ENCODE measurements at places on chromosomes 16 and 17.
A peak's percentile ranks its signal among the peaks of the same experiment; 100 is the strongest.

GRCh38 chr17:66468241-66469087 lies 166.1 kb downstream of the PRKCA start:
- DNase-seq, result no peak

GRCh38 chr17:74957935-74958740 lies 14.4 kb downstream of the HID1 start:
- DNase-seq, result peak; percentile 94

DNA sequence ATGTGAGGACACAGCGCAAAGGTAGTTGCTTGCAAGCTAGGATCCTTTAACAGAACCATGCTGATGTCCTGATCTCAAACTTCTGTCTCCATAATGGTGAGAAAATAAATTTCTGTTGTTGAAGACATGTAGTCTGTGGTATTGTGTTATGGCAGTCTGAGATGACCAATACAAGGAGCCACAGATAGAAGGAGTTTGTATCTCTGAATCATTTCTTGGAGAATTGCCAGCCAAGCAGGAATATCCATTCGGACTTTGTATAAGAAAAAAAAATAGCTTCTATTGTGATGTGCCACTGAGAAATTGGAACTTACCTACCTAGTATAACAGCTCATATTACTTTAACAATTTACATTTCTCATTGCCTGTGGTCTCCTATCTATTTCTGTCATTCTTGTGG lies 447.6 kb upstream of the CA10 start:
- no peak for DNase-seq

GRCh38 chr16:79848719-79849118 lies 248.2 kb upstream of the MAF start:
- DNase-seq, result no peak

GRCh38 chr16:30949650-30950515 lies 1.0 kb downstream of the ORAI3 start:
- peak; percentile 83 for DNase-seq

DNA sequence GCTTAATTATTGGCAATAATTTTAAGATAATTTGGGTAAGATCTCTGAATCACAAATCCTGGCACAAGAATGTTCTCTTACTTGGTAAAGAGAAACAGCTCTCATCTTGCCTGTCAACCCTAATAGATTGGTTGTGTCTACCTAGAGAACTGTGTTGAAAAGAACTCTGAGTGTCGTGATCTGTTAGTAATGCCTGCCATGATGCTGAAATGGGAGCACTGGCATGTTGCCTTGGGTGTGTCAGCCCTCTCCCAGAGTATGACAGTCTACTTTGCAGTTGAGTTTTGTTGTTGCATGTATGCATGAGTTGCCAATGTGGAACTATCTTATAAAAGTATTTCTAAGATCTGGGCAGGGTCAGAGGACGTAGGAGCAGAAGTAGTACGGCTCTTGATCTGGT lies 221.4 kb downstream of the MAF start:
- no peak for DNase-seq

DNA sequence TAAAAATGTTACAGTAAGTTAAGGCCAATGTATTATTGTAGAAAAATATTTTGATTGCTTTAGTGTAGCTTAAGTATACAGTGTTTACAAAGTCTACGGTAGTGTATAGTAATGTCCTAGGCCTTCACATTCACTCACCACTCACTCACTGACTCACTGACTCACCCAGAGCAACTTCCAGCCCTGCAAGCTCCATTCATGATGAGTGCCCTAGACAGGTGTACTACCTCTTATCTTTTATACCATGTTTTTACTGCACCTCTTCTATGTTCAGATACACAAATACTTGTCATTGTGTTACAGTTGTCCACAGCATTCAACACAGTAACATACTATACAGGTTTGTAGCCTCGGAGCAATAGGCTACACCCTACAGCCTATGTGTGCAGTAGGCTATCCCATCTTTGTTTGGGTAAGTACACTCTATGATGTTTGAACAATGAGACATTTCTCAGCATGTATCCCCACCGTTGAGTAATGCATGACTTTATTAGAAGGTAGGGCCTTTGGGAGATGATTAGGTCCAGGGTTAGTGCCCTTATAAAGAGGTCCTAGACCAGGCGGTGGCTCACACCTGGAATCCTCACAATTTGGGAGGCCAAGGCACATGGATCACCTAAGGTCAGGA lies 117.8 kb downstream of the SLC39A11 start:
- DNase-seq, result no peak

DNA sequence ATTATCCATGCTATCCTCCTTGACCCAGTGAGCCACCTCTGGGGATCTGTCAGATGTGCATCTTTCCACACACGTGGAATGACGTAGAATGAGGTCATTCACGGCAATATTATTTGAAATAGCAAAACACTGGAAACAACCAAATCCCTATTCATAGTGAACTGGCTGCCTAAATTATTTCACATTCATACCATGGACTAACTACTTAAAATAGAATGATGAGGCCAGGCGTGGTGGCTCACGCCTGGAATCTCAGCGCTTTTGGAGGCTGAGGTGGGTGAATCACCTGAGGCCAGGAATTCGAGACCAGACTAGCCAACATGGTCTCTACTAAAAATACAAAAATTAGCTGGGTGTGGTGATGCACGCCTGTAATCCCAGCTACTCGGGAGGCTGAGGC lies 75.5 kb downstream of the RAP1GAP2 start:
- no peak for DNase-seq

GRCh38 chr16:2739625-2740430 lies 12.6 kb upstream of the SRRM2 start:
- DNase-seq, result no peak

- no peak for DNase-seq
These were observed 28.5 kb upstream of the C17orf107 start for GRCh38 chr17:4870855-4871254.

- no peak for DNase-seq
These were observed 51.6 kb downstream of the PRKCA start for GRCh38 chr17:66353937-66354401.

GRCh38 chr16:70472786-70473433 lies 18.5 kb downstream of the FCSK start:
- DNase-seq, result no peak

- DNase-seq, result no peak
These were observed 251.9 kb downstream of the IRX3 start for GRCh38 chr16:54034684-54035083.

DNA sequence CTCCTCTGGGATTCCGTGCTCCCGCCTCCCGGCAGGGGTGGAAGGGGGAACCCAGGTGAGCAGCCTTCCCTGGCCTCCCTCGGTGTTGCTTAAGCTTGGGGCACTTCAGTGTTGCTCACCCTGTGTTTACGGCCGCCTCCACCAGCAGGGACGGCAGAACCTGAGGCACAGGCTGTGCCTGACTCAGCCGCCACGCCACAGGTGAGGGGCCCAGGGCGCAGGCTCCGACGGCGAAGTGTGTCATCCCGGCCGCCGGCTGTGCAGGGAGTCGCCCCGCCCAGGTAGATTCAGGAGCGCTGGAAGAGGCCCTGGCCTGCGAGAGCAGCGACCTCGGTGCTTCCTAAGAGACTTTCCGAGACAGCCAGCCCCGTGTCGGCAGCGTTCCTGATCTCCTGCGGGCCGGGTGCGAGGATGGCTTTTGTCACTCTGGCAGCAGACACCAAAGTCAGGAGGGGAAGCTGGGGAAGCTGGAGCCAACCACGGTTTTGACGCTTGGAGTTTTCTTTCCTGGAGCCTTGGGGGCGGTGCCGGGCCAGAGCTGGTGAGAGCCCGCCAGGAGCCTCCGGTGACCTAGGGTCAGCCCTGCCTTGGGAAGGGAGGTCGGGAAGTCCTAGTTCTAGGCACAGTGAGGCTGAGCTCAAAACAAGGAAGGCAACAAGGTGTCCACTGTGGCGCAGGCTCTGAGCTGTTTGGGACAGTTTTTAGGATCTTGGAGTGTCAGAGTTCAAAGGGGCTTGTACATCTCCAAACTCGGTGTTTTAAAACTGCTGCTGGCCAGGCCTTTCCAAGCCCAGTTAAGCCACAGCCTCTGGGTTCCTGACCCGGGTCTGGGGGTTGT lies 2.1 kb downstream of the GSE1 start:
- peak; percentile 66 for DNase-seq

- no peak for DNase-seq
These were observed 27.8 kb upstream of the C16orf78 start for GRCh38 chr16:49345829-49346228.

GRCh38 chr17:61054436-61054835 lies 345.2 kb upstream of the TBX2 start:
- DNase-seq, result no peak

DNA sequence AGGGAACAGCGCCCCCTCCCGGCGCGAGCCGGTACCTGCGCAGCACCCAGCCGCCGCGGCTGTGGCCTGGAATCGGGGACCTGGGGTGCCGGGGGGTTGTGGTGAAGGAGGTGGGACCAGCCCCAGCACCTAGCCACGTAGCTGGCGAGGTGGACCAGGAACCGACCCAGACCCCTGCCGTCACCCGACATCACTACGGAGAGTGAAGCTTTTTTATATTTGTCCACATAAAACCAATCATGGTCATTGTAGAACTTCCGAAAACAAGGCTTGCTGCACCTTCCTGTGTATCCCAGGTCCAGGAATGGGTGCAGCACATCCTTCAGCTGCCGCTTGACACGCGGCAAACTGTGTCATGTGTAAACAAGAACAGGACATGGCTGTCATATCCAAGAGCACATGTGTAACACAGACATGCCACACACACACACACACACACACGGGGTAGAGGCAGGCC lies 1.3 kb downstream of the HBQ1 start:
- DNase-seq, result peak; percentile 97

GRCh38 chr16:87801679-87802259 lies 36.0 kb upstream of the KLHDC4 start:
- DNase-seq, result no peak

GRCh38 chr17:83007504-83008185 lies 71.8 kb upstream of the METRNL start:
- no peak for DNase-seq

DNA sequence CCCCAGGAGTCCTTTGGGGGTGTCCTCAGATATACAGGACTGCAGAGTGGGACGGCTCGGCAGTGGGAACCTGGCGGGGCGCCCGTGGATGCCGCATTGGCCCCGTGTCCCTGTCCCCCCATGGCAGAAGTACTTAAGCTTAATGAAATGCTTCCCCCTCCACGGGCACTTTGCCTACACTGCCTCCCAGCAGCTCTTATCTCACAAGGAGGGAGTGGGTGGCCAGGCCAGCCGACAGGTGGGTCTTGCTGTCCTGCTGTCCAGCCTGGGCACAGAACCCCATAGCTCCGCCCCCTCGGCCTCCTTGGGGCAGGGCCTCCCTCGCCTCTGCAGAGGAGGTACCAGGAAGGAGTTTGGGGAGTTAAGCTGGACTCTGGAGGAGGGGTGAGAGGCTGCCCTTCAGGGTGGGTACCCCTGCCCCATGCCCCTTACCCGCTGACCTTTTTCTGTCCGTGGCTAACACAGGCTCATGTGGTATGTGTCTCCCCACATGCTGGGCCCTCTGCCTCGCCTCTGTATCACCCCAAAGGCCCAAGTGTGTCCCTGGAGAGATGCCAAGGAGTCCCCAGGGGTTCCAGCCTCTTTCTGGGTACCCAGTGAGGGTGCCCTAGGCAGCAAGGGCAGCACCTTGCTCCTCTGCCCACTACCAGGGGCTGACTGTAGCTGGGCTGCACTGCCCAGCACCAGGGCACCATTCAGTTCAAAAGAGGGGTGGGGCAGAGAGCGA lies 8.7 kb downstream of the THRA start:
- DNase-seq, result no peak

- DNase-seq, result no peak
These were observed 15.3 kb downstream of the KLHL36 start for GRCh38 chr16:84663433-84664101.

DNA sequence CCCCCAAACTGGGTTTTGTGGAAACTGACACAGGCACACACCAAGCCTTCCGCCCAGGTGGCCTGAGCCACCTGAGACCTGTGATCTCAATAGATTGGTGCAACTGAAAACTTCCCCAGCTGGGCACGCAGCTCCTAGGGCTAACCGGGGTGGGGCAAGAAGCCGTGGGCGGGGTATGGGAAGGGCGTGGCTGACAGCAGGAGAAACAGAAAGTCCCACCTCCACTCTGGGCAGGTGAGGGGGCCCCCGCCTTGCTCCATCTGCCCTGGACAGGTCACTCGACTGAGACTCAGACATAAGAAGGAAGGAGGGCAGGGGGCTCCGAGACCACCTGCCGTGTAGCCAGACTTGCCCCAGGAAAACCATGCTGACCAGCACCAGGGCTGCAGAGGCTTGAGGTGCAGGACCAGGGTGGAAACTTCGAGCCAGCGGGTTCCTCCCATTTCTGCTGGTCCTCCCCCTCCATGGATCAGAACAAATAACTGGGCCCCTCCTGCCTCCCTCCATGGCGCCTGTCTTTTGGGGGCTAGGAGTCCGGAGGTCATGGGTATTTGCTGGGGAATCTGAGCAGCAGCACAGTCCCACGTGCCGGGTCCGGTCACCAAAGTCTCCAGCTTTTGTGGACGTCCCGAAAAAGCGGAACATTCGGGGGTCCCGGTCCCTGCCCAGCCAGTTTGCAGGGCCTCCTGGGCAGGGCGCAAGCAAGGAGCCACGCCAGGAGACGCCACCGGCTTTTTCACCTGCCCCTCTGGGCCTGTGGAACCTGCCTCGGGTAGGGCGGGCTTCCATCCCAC lies 1.3 kb downstream of the TIMP2 start:
- DNase-seq, result no peak

DNA sequence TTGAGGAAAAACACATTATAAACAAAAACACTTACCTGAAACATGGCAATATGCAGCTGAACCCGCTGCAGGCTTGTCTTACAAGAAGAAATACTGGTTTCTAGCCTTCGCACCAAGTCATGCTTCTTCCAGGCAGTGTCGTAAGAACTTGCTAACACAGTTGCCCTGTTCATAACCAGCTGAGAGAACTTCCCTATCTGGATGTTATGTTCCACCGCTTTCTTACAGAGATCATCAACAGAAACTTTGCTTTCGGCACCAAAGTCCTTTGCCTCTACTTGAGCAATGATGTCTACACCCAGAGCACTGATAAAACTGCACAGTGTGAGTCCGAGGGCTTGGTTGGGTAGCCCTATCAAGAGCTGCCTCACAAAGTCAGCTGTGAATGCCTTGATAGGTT lies 27.9 kb upstream of the ARL6IP1 start:
- no peak for DNase-seq

DNA sequence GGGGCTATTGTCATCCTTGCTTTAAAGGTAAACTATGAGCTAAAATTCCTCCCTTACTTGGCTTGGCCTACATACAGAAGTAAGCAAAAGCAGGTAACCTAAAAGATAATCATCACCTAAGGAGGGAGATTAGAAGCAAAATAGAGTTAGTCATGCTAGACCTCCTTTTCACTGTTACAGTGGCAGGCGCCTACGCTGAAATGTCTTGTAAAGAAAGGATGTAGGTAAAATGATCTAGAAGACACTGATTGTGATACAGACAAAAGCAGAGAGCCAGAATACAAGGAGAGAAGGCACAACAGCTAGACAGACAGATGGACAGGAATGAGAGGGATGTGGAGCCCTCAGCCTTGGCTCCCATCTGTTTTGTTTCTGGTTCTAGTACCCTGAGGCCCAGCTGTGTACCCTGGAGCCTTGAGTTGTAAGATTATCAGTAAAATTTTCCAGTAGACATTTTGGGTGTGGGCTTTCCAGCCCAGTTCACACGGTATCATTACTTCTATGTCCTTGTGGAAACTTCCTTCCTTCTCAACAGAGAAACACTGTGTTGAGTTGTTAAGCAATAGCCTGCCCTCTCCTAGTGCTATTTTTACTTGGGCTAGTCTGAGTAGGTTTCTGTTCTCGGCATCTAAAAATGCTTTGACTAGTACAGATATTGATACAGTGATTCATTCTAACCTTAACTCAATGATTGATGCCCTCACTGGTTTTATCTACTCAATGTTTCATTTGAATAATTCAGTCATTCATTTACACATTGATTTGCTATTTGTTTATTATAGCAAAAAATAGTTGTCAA lies 7.7 kb upstream of the C16orf78 start:
- DNase-seq, result no peak

Data from activated naive CD4-positive, alpha-beta T cell treated with anti-CD3 and anti-CD28 coated beads, Interleukin-2, amount 50 U/mL, for 72 hours (primary cell).